ENCODE measurements at places on chromosomes 2 and 18. TPM values are rescaled to one million over a fixed set of nuclear protein-coding genes. Genes with fewer than 3 reads are reported as not detected.

SUCLG1 gene
- 90.7 TPM for total RNA-seq

TEKT4 gene
- not detected for total RNA-seq

GRCh38 chr18:13528739-13529392 lies 197.5 kb downstream of the FAM210A start:
- no peak for DNase-seq

GRCh38 chr2:190545093-190545492 lies 10.6 kb upstream of the NEMP2 start:
- DNase-seq, result no peak

DNA sequence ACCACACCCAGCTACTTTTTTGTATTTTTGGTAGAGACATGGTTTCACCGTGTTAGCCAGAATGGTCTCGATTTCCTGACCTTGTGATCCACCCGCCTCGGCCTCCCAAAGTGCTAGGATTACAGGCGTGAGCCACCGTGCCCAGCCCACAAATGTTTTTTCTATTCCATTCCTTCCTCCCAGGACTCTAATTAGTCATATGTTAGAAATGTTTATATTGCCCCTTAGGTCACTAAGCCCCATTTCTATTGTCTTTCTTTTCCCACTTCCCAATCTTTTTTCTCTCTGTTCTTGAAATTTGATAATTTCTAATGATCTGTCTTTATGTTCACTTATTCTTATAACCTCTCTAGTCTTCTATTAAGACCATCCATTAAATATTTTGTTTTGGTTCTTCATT lies 31.3 kb upstream of the CDCA7 start:
- DNase-seq, result no peak

DNA sequence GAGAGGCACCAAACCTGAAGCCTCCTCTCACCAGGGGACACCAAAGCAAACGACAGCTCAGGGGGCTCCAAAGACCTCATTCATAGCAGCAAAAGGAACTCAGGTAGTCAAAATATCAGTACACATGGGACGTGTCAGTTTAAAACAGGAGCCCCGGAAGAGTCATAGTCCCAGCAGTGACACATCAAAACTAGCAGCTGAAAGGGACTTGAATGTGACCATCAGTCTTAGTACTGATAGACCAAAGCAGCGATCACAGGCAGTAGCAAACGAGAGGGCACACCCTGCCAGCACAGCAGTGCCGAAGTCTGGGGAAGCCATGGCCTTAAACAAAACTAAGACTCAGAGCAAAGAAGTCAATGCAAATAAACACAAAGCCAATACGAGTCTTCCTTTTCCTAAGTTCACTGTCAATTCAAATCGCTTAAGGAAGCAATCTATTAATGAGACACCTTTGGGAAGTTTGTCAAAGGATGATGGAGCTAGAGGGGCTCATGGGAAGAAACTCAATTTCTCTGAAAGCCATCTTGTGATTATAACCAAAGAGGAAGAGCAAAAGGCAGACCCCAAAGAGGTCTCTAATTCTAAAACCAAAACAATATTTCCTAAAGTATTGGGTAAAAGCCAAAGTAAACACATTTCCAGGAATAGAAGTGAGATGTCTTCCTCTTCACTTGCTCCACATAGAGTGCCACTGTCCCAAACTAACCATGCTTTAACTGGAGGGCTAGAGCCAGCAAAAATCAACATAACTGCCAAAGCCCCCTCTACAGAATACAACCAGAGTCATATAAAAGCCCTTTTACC lies 1.2 kb downstream of the GALNT5 start:
- no peak for DNase-seq

DNA sequence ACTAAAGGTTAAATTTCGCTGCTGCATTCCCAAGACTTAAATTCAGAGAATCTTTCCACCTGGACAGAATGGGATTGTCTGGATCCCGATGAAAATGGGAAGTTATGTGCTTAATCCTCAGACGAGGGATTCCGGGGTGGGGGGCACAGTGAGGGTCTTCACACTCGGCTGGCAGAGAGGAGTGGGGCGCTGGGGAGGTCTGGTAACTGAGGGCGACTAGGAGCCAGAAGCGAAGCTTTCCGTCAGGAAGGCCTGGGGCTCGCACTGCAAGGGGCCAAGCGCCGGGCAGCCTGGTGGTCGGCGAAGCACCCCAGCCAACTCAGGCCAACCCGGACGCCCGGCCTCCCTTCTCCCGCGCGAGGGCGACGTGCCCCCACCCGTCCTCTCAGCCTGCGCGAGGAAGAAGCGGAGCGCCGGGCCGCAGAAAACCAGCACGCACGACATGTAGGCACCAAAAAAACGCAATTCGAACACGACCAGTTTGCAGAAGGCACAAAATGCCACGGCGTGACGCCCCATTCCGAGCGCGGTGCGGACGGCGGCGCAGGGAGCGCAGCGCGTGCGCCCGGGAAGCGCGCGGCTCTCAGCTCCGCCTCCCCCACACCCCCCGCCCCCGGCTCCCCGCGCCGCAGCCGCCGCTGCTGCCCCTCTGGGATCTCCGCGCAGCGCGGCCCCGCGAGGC lies 188.1 kb downstream of the ZEB2 start:
- DNase-seq, result peak; percentile 70

DNA sequence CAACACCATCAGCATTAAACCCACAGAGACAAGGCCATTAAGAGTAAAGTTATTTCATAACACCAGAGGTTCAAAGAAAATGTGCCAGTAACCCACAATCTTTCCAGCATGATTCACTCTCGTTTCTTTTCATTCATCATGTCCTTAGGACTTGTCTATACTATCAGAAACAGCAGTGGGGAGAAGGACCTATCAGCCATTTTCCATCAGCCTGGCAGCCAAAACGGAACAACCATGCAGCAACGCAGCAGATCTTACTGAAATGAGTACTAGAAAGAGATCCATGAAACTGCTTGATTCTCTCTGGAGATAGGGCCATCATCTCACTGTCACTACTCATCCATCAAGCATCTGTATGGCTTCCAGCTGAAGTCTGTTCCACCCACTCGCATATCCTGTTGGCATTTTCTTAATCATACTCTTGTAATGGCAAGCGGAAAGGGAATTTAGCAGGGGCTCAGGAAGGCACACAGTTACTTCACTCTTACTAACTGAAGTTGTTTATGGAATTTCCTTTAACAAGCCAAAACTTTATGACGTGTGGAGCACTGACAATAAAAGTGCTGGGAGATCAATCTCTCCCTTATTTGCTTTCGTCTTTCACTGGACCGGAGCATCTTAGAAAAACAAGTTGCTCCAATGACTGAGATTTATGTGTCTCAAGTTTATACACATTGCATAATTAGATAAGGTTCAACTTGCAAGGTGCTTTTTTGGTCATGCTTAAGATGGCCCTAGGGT lies 69.7 kb downstream of the EPHA4 start:
- DNase-seq, result no peak

DNA sequence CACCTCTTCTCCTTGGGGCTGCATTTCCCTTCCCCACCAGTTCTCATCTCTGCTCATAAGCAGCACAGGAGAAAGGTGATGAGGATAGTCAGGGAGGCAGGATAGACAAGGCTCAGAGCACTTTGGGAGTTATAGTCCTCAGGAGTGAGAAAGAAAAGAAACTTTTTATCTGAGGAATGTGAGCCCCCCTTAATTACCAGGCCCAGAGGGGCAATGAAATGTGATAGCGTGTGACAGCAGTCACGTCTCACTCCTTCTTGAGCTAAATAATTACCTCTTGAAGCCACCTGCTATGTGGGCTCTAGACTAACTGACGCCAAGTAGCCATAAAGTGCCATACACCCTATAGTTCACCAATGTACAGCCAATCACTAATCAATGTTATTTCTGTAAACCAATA lies 105.8 kb downstream of the SPP2 start:
- DNase-seq, result no peak

DNA sequence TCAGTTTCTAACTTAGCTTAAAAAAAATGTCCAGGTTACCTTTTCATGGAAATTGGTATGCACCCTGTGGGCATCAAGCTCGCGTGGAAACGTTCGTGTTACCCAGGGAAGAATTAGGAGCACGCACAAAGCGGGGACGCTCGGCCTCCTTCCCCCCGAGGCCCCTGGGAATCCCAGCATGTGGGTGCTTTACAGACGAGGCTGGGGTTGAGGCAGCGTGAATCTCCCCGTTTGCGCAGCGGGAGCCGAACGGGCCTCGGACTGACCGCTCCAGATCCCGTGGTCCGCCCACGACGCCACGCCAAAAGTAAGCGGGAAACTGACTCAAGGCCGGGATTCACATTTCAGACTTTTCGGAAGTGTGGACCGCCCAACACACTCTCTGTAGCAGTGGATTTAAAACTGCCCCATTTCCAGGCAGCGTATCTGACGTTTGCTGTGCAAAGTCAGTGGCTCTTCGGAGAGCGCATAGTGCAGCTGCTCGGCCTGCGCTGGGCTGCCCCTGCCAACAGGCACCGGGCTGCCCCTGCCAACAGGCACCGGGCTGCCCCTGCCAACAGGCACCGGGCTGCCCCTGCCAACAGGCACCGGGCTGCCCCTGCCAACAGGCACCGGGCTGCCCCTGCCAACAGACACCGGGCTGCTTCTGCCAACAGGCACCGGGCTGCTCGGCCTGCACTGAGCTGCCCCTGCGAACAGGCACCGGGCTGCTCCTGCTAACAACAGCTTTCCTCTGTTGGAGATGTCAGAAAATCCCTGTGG lies 49.7 kb downstream of the SH3YL1 start:
- no peak for DNase-seq

- DNase-seq, result no peak
These were observed 17.5 kb downstream of the SMYD1 start for GRCh38 chr2:88085099-88085498.

- no peak for DNase-seq
These were observed 69.4 kb downstream of the SRD5A2 start for GRCh38 chr2:31511376-31511775.

DNA sequence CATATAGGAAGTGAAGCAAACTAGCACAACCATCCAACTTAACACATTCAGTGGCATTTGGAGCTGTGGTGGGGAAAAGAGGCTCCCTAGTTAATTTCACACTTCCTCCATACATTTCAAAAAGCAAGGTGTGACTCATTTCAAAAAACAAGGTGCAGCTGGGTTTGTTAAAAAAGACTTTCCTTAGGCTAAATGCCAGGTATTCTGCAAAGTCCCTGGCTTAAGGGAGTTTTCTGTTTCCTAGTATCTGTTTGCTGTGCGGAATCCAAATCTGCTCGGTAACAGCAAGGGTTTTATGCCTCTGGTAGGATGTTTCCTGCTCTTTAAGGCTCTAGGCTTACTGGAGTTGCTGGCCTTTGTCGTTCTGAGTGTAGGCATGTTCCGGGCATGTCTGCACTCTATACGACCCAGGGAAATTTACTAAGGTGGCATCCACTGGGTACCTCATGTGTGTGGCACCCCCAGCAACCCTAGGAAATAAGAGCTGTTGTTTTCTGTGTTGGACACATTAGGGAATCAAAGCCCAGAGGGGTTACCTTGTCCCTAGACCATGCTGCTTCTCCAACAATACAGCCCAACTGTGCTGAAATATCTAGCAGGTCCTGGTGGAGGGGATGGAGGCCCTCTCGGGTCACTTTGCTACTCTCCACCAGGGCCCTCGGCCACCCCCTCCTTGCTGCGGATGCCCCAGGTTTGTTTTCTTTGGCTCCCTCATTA lies 634 bp upstream of the MSGN1 start:
- no peak for DNase-seq

GRCh38 chr2:228917220-228917619 lies 353.9 kb downstream of the PID1 start:
- DNase-seq, result no peak

GRCh38 chr2:232497348-232497747 lies 9.7 kb upstream of the ECEL1 start:
- DNase-seq, result no peak

DNA sequence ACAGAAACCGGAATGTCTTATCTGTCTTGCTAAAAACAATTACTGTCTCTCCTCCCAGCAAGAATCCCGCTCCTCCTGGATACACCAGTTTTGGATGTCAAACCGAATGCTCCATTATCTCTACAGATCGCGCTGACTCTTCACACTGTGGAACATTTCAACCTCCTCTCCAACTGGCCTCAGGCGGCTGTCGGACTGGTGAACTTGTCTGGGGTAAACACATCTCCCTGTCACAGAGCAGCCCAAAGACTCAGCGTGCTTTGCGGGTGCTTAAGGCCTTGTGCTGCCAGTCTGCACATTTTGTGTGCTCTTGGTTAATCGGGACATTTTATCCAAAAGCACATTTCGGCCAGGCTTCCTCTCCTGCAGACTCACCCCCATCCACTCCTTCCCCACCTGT lies 173.1 kb downstream of the ICOS start:
- no peak for DNase-seq
